Stimulated activated CD8-positive, alpha-beta memory T cell treated with anti-CD3 and anti-CD28 coated beads, Interleukin-7, amount 100 ng/mL, for 24 hours (primary cell): ENCODE measurements at places on chromosomes 12 and 14.

- no peak for DNase-seq
Measured at GRCh38 chr12:105355752-105356151, 25.3 kb downstream of the C12orf75 start.

DNA sequence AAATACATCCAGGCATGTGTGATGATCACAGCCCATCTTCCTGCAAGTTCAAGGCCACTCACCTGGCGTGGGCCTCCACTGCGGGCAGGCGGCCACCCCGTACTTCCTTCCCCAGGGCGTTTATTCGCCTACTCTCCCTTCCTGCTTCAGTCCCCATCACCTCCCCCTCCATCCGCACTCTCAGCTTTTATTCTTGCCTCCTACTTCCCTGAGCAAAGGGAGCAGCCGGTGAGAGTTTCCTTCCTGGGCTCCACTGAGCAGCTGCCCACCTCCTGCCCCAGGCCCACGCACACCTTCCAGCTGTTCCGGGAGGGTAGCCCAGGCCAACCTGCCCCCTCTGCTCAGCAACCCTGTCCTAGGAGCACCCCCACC, 4.1 kb downstream of the CYP46A1 start:
- DNase-seq: no peak

DNA sequence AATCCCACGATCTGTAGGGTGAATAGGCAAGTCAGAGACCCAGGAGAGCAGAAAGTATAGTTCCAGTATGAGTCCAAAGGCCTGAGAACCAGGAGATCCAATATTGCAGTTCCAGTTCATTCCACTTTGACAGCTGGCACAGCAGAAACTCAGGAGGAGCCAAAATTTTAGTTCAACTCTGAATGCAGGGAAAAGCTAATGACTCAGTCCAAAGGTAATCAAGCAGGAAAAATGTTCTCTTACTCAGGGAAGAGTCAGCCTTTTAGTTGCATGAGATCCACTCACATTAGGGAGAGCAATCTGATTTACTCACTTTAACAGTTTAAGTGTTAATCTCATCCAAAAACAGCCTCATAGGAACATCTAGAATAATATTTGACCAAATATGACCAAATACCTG, 130.2 kb upstream of the LRFN5 start:
- no peak for DNase-seq

DNA sequence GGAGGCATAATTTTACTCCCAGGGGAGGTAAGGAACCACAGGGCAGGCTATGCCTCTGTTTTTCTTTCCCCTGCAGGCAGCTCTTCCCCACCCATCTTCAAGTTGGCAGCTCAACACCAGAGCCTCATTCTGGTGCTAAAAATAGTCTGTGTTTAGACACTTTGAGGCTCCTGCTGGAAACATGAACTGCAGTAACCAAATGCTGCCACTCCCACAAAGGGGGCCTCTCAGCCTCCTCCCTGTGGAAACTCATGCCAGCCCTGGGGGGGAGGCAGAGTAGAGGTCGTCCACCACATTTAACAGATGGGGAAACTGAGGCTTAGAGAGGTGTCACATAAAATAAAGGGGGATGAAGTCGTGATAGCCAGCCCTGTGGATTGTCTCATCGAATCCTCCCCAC, 61.4 kb downstream of the WSCD2 start:
- DNase-seq: no peak

GRCh38 chr12:96879301-96879700, 27.8 kb upstream of the NEDD1 start:
- DNase-seq: no peak

DNA sequence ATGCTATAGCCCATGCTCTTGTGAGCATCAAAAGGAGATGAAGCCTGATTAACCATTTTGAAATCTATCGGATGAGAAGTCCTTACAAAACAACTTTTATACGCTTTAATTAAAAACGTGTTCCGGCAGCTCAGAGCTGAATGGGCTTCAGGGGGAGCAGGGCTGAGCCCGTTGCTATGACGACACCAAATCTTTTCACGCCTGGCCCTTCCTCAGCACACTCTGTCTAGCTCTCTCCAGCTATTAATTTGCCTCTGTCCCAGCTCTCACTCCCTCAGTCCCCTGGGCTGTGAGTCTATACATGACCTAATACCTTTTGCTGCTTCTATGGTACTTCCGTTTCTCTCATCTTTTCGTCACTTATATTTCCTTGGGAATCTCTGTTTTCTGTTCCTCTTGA, 15.8 kb downstream of the FOXA1 start:
- no peak for DNase-seq
